ENCODE measurements at places on chromosomes 4 and X.

DNA sequence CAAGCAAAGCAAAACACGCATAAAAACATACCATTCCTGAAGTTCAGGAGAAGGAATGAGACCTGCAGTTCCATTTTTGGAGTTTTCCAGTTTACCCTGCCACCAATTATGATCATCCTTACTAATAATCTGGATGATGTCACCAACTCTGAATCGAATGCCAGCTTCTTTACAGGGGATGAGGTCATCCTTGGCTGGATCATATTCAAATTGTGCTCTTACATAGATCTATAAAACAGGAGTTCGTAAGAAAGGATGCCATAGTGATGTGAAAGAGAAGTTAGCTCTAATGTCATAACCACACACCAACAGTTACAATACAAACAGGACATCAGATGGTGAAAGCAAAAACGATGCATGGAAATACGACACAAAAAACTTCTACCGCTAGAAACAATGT, 106.5 kb downstream of the NYX start:
- DNase-seq = no peak

- DNase-seq = no peak
Measured at GRCh38 chr4:71257761-71258160, 81.1 kb upstream of the SLC4A4 start.

DNA sequence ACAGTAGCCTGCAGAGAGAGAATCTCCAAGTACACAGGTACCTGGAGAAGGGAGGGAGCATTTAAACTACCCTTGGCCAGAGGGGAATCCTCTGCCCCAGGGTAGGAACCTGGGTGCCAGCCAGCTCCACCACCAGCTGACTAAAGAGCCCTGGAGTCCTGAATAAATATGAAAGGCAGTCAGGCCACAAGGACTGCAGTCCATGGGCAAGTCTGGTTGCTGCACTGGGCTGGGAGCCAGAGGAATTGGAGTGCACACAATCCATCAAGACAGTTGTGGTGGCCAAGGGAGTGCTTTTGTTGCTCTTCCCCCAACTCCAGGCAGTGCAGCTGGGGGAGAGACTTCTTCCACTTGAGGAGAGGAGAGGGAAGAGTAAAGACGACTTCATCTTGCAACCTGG, 172.5 kb downstream of the HNRNPD start:
- DNase-seq = no peak

DNA sequence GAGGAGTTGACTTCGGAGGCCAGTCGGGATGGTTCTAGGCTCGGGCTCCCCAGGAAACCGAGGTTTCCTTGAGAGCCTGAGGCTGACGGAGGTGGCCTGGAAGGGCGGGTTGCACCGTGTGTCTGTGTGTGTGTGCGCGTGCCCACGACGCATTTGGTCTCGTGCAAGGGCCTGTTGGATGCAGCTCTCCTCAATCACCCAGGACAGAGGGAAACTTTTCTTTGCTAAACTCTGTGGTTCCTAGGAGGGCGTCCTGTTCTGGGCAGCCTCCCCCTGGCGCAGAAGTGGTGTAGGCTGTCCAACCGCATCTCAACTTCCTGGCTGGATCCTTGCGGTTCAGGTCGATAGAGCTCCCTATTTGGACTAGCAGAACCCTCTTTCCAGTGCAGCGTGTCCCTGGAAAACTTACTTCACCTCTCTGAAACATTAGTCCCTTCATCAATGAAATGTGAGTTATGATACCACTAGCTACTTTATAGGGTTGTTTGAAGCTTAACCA, 973 bp downstream of the STK32B start:
- DNase-seq = no peak

- no peak for DNase-seq
Measured at GRCh38 chr4:32987111-32987510, 2266.9 kb downstream of the PCDH7 start.

GRCh38 chr4:93086356-93086755, 742.2 kb upstream of the ATOH1 start:
- no peak for DNase-seq

DNA sequence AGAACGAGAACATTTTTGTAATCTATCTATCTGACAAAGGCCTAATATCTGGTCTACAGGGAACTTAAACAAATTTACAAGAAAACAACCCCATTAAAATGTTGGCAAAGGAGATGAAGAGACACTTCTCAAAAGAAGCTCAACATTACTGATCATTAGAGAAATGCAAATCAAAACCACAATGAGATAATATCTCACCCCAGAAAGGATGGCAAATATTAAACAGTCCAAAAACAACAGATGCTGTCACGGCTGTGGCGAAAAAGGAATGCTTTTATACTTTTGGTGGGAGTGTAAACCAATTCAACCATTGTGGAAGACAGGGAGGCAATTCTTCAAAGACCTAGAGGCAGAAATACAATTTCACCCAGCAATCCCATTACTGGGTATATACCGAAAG, 2284.8 kb downstream of the ARAP2 start:
- no peak for DNase-seq

- DNase-seq = no peak
Measured at GRCh38 chr4:41430792-41431191, 107.2 kb upstream of the LIMCH1 start.

DNA sequence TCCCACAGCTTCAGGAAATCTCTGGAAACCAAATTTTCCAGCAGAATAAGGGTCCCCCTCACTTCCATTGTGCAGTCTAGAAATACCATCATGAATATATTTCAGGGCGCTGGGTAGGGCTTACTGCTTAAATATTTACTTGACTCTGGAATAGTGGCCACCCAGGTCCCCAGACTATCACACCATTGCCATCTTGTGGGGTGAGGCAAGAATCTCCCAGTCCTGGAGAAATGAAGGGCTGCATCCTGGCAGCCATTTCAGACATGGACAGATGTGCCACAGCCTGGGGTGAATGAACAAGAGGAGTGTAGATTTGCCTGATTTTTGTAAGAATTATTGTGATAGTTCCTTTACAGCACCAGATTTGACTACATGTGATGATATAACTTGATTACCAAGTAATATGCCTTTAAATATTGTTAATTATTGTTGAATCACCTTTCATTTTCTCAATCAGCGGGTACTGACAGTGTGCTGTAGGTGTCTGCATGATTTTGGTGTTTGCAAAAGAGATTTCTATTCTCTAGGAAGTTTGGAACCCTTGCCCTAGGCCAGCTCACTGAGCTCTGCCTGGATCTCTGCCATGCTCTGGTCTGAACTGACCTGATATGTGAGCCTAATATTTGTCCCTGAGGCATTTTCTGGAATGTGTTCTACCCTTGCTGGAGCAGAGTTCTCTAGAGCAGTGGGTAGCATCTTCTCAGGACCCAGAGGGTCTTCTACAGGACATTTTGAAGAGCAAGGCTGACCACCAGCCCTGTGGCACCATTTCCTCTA, 183.4 kb downstream of the KIT start:
- peak; percentile 21 for DNase-seq

- no peak for DNase-seq
Measured at GRCh38 chr4:1260418-1261106, 11.6 kb upstream of the CTBP1 start.

DNA sequence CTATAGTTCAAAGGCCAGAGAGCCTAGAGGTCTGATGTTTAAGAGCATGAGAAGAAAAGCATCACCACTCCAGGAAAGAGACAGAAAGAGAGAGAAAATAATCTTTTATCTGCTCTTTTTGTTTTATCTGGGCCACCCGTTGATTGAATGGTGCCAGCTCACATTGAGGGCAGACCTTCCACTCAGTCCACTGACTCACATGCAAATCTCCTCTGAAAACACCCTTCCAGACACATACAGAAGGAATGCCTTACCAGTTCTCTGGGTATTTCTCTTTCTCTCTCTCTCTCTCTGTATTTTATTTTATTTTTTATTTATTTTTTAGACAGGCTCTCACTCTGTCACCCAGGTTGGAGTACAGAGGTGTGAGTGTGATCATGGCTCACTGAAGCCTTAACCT, 252.5 kb downstream of the DTHD1 start:
- DNase-seq = no peak

GRCh38 chr4:164154416-164154815, 599.5 kb upstream of the SMIM31 start:
- no peak for DNase-seq

DNA sequence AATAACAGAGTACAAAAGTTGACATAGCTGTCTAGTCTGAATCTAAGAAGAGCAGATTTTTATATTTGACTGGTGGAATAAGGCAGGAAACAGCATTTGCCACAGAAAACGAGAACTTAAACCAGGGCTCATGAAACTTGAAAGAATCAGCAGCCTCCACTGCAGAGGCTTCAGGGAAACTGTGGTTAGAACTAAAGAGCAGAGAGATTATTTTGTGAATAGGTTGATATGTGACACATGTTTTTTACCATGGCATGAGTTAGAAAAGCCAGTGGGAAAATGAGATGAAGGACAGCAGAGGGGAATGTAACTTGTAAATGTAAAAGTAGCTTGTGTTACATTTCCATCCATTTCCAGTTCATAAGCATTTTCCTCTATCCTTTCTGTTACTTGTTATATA, 63.7 kb upstream of the CAMK2D start:
- no peak for DNase-seq

DNA sequence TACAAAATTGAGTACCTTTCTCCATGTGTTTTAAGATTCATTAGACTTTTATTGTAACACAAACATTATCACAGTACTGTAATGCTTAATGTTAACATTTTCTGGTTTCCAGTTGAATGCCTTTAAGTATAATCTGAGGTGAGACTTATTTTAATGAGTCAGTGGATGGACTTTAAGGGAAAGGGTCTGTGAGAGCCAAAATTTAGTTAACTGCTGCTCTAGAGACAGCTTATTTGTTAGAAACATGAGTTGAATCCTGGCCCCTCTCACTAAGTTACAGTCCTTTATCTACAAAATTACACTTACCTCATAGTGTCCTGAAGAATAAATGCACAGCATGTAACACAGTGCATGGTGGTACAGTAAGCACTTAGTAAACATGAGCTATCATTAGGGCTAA, 66.0 kb downstream of the PGRMC2 start:
- DNase-seq = no peak

DNA sequence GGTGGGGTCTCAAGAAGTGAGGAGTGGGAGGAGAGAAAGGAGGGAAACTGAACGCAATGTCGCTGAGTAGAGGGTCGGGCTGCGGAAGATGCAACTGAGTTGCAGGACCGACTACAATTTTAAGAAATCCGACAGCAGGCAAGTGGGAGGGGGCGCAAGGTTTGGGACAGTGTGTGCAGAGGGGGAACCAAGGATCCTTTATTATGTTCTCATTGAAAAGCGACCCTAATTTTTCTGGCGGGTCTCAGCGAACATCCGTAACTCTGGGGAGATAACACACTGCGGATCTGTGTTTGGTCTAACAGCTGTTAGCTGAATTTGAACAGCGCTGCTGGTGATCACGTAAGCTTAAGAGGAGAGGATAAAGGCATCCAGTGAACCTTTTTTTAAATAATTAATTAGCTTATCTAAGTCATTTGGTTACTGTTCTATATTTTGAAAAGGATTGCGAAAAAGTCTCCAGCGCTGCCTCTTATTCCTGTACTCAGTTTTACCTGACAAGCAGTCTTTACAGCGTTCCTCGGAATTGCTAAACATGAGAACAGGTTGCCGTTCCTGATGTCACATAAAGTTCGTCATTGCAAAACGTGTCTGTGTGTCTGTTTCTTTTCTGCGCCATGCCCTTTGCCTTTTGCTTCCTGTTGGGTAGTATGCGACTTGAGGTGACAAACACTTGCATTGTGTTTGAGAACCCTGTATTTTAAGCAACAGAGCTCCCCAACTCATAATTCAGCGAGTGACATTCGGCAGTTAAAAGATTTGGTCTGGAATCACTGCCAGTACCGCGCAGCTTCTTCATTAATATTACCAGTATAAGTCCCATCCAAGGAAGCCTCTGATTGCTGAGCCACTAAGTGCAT, 1.3 kb downstream of the HTR2C start:
- no peak for DNase-seq

GRCh38 chrX:71998836-71999509, 88.3 kb downstream of the NHSL2 start:
- no peak for DNase-seq

DNA sequence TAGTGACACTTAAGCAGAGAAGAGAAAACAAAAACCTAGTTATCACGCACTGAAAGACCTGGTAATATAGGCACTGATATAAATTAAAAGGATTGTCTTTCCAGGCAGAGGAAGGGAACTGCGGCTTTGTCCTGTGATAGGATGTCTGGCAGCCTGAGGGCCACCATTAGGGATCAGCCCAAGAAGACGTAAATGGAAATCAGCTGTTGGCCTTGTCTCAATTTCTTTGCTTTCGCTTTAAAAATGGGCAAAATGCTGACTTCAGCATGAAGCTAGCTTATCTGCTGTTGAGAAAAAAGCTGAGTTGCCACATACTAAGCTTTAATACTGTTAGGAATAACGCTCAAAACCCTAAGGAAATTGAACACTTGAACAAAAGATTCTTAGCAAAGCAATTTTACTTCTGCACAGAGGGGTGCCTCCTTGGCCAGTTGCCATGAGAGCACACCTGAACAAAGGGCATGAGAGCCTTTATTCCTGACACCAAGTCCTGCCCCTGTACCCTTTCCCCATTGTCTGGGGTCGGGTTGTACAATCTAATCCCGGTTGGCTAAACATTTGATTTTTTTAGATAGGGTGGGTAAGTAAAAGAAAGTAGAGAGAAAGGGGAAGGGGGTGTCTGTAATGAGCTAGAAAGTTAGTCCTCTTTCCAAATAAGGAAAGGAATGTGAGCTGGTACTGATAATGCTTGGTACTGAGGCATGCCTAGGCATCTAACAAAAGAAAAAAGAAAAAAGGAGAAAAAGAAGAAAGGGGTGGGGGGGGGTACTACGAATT, 85.1 kb upstream of the UCP1 start:
- no peak for DNase-seq

DNA sequence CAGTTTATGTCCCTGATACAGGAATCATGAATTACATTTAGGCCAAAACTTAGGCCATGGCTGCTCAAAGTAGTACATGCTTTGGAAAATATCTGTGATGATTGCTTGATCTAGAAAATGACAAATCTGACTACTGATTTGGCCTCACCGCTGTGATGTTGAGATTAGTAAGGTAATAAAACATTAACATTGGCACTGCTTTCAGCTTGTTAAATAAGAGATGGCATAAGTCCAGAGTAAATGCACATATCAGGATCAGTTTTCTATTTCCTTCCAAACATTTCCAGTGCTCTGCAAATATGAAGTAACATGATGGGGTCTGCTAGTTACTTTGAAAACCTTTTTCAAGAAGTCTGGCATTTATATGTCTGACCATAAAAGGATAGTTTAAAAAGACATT, 687.3 kb upstream of the ACTRT1 start:
- no peak for DNase-seq

DNA sequence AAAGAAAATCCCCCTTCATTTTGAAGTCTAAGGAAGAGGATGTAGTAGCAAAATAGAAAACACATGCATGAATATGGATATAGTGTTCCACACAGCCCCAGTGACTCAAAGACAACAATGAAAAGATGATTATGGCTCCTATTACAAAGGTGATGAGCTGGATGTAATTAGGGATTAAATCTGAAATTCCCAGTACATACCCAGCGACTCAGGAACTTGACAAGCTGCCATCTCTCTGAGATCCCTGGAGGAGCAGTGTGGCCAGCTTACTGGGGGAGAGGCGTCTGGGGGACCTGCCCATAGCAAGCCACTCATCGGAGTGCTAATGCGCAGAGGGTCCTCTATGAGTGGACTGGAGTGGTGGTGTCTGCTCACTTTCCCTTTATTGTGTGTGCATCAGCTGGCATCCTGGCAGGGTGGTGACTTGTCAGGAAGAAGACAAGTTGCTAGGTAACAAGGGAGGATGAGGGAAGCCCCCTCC, 42.7 kb upstream of the MGST2 start:
- no peak for DNase-seq
